ENCODE measurements at places on chromosomes 3 and 15.

- DNase-seq: no peak
These were observed 305.7 kb upstream of the ATP11B start for GRCh38 chr3:182487611-182488010.

GRCh38 chr15:58436552-58436951, 4.8 kb downstream of the LIPC start:
- no peak for DNase-seq

DNA sequence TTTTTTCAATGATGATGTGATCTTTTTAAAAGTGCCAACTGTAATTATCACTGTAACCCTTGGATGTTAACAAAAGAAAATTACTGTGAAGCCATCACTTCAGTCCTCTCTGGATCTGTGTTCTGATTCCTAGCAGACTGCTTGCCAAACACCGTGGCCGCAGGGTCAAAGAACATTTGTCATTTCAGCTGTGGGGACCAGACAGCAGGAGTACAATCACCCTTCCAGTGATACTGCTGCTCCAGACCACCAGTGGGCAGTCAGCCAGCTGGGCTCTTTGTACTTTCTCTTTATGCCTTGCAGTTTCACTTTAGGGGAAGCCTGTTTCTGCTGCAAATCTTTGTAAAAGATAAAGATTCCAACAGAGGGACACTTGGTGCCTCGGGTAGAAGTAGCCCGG, 770.0 kb downstream of the GRM7 start:
- DNase-seq: no peak

DNA sequence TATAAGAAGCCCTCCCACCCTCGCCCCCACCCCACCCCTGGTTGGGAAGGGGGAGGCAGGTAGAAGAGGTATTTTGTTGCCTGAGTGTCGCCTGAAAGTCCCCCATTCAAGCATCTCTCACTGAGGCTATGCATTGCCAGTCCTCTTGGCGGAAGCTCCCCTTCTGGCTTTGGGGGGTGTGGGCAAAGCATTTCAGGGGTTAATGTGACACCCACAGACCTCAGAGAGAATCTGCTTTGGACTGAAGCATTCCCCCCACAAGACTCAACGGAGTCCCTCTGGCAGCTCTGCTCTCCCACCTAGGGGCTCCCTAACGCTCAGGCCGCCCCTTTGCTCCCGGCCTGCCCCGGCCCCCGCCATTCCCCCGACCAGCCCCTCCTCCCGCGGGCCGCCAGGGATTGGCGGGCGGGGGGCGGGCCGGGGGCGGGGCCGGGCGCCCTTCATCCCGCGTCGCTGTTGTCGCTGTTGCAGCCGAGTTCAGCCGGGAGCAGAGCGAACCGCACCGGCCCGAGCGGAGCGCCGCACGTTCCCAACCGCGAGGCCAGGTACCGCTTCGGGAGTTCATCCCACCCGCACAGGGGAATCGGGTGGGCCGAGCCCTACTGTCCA, at the start of gene SLC38A3:
Gene SLC38A3, plus strand, starts transcription at position 468 of the 609 bp plus-strand sequence. CDS start 8,929 bp downstream, outside the sequence.
- no peak for DNase-seq

DNA sequence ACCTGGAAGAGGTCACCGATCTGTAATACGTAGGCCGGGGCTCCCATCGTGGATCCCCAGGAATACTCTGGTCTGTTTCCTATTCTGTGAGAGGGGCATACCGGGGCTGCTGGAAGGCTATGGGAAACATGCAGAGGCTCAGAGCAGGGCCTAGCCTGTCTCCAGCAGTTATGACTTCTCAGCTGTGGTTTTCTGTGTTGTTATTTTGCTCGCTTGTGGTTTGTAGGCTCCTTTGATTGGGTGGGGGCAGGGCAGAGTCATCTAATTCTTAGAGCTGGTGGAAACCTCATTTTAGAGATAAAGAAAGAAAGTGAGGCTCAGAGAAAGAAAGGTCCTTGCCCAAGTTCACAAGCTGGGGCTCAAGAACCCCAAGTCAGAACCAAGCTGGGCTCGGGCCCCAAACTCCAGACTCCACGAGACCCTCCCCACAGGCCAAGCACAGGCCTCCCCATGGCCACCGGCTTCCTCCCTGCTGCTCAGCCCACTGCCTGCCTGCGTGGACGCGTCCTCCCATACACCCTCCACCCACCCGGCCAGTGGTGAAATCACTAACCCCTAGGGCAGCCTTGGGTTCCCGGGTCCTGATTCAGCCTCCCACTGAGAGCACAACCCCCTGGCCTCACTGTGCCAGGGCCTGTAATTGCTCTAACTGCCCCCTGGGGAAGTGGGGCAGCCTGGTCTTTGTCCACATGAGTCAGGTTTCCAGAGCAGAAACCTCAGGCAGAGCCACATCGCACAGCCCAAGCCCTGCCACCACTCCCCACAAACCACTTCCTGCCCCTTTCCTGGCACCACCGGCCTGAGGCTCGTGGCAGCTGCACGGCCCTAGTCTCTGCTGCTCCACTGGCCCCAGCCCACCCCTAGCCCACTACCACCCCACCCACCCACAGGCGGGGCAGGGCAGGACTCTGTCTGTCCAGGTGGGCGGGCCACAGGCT, 270.8 kb downstream of the UACA start:
- peak; percentile 81 for DNase-seq

- DNase-seq: no peak
These were observed 188.8 kb downstream of the FEZF2 start for GRCh38 chr3:62184559-62184958.

DNA sequence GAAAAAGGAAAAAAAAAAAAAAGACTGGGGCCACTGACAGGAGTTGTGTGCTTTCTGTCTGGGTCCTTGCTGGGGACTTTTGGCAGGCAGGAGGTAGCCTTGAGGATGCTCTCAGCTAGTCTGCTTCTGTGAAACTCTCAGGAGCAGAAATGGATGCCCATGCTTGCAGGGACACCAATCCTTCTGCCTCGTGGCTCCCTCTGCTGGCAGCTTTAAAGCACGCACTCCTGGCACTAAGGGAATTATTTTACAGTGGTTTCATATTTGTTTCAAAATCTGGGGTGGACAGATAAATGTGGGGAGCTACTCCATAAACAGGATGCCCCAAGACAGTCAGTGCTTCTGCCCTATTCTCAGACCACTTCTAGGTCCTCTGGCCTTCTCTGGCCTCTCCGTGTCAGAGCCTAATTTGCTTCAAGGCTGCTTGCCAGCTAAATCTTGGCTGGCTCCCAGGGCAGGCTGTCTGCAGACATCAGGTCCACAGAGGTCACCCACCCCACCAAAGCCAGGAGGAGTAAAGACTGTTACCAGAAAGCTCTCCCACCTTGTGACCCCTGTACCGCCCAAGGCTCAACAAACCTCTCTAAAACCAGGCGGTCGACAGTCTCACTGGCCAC, 17.1 kb downstream of the TRAIP start:
- peak; percentile 77 for DNase-seq

GRCh38 chr3:150312018-150312657, 96.0 kb upstream of the TSC22D2 start:
- DNase-seq: no peak

- DNase-seq: no peak
These were observed 67.4 kb downstream of the GTPBP8 start for GRCh38 chr3:113058188-113058587.

DNA sequence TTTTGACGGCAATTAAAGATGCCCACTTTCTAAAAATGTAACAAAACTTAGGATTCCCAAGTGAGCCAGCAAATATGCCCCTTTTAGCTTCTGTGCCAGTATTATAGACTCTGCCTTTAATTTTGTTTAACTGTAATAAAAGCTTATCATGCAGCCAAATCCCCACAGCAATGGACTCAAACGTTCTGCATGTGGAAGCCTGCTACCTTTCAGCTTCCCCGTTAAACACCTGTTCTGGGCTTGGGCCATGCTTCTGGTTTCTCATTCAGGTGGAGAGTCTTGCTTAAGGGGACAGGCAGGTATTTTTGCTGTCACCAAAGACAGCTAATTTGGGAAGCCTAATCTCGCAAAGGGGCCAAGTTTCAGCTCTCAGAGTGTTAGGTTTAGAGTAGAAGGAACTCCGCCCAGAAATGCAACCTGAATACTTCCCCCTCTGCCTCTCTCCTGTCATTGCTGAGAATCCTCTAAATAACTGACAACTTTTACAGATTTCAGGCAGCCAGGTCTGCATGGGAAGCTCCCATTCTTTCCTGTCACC, 399.4 kb upstream of the ATP11B start:
- DNase-seq: no peak

- no peak for DNase-seq
These were observed 67.4 kb upstream of the FOXB1 start for GRCh38 chr15:59936741-59937140.

GRCh38 chr3:97981886-97982285, 9.7 kb upstream of the RIOX2 start:
- DNase-seq: no peak

DNA sequence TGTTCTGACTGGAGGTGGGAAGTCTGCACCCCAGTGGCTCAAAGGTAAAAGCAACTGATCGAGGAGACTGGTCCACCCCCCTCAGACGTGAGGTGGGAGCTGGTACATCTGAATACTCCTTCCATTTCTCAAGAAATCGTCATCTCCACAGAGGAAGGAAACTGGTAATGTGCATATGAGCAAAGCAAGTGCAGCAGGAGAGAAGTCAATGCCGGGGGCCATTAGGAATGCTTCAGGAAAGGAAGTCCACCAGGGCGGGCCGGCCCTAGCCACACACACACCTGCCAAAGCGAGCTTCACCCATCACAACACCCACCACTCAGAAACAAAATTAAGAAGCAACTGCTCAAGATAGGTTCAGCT, 8.5 kb downstream of the TBC1D2B start:
- no peak for DNase-seq

GRCh38 chr3:59538753-59539432, 489.1 kb upstream of the CFAP20DC start:
- no peak for DNase-seq

DNA sequence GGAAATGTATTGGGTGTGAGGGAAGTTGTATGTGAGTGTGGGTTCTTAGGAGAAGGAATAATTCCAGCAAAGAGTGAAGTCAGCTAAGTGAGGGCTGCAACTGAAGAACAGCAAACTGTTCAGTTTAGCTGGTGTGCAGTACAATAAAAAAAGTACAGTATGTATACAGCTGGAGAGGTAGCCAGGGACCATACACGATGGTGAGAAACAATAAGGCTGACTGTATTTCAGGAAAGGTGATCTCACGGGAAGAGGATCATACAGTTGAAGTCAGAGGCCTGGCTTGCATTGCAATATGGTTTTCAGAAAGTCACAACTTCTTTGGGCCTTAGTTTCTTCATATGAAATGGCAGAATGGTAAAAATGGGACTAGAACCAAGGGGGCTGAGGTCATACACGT, 222.4 kb downstream of the NEK10 start:
- no peak for DNase-seq

DNA sequence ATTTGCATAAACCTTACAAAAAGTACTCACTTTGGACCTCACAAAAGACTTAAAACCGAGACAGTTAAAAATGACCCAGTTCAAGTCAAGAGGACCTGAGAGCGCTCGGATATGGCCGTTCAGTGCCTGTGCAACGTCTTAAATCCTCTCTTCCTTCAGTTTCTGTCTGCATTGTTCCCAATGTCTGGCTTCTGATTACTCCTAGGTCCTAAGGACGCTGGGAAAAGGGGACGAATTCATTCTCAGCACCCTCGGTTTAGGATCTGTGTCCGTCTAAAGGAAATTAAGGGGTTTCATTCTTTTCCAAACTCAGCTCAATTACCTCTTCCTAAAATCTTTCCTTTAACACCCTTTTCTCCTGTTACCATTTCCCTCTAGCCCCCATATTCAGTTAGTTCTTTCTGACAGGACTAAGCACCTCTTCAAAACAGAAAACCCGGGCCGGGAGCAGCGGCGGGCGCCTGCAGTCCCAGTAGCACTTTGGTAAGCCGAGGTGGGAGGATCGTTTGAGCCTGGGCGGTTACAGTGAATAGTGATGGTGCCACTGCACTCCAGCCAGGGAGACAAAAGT, 970 bp downstream of the DPPA4 start:
- no peak for DNase-seq

DNA sequence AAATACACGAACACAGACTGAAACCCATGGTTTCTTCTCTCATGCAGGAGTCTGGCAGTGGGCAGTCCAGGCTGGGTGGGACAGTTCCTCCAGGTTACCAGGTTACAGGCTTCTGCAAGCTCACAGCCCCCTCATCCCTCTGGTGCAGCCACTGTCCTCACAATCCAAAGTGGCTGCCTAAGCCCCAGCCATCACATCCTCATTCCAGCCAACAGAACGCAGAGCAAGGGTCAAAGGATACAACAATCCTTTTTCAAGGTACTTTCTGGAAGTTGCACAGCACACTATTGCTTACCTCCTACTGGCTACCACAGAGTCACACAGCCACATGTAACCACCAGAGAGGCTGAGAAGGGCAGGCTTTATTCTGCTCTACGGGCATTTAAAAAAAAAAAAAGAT, 154.6 kb downstream of the NUP210 start:
- no peak for DNase-seq

Data from activated CD4-positive, CD25-positive, alpha-beta regulatory T cell treated with anti-CD3 and anti-CD28 coated beads, Interleukin-2, amount 50 U/mL, for 72 hours (primary cell).